ENCODE measurements at places on chromosomes 13 and 19. TPM values are rescaled to one million over a fixed set of nuclear protein-coding genes. Genes with fewer than 3 reads are reported as not detected.

ZNF383 gene
- 8.1 TPM for total RNA-seq

C19orf73 gene
- 1.1 TPM for total RNA-seq

C13orf42 gene
- not detected for total RNA-seq

CACNG8 gene
- not detected for total RNA-seq

ADPRHL1 gene
- not detected for total RNA-seq

SBNO2 gene
- 144 TPM for total RNA-seq

LPAR2 gene
- 122 TPM for total RNA-seq

EBI3 gene
- 1.4 TPM for total RNA-seq

IFNL1 gene
- 1.8 TPM for total RNA-seq

ADGRL1 gene
- total RNA-seq = 9.2 TPM

ZNF100 gene
- 20.7 TPM for total RNA-seq

DYRK1B gene
- total RNA-seq = 10.3 TPM

XPO4 gene
- total RNA-seq = 25.0 TPM

DNA sequence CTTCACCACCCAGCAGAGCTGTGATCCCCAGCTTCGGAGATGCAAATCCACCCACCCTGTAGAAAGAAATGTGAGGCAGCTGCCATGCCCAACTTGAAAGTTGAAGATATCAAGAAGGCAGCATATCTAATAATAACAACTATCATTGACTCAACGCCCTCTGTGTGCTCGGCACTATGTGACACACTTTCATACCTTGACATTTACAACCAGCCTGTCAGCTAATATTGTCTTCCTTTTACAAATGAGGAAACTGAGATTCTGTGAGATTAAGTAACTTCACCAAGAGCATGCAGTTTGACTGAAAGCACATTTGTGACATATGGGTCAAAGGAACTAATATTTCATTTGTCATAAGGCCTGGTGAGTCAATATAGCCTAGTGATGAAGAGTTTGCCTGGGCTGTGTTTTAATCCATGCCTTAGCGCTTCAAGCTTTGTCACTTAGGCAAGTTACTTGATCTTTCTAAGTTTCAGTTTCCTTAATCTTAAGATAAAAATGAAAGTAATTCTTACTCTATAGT, 137.0 kb downstream of the FLT1 start:
- DNase-seq = no peak

GRCh38 chr19:40525234-40526051, 51.2 kb upstream of the SHKBP1 start:
- DNase-seq = no peak

DNA sequence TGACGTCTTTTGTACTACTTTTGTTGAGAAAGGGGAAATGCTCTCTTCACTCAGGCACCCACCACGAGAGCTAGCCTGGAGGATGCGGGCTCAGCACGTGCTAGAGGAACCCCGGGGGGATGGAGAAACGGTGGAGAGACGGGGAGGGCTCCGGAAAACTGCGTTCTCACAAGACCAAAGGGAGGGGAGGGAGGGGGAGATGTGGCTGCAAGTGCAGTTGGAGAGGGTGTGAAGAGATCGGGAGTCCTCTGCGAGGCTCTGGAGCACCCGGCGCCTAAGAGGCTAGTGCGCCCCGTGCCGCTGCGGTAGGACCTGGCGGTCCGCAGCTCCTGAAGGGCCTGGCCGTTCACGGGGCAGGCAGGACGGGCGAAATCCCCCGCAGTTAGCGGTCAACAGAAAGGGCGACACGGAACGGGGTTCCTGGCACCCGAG, 43.4 kb upstream of the XPO4 start:
- DNase-seq = no peak

DNA sequence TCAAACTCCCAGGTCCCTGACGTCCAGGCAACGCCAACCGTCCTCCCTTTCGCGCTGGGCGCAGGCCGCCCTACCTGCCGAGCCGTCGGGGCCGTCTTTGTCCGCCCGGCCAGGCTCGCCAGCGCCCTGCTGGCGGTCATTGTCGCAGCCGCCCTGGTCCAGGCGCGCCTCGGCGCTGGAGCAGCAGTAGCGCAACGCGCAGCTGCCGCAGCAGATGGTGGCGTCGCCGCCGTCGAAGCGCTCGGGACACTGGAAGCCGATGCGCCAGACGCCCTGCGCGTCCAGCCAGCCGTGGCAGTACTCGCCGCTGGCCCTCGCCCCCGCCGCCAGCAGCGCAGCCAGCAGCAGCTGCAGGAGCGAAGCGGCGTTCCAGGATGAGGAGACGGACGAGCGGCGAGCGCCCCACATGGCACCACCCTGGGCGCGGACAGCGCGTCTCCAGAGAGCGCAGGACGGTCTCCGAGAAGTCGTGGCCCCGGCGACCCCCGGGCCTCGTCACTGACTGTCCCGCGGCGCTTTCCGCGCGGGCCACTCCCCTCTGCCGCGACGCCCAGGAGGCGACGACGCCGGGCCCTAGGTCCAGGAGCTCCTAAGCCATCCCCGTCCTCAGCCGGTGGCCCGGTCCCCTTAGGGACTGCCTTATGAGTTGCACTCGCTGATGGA, 1.1 kb downstream of the SHISA2 start:
- no peak for DNase-seq

- DNase-seq = no peak
These were observed 57.7 kb upstream of the TUBA3C start for GRCh38 chr13:19239114-19239860.

GRCh38 chr13:75864718-75865117, 228.6 kb downstream of the LMO7 start:
- no peak for DNase-seq

- DNase-seq = no peak
These were observed 5.1 kb downstream of the PAF1 start for GRCh38 chr19:39385629-39386411.

DNA sequence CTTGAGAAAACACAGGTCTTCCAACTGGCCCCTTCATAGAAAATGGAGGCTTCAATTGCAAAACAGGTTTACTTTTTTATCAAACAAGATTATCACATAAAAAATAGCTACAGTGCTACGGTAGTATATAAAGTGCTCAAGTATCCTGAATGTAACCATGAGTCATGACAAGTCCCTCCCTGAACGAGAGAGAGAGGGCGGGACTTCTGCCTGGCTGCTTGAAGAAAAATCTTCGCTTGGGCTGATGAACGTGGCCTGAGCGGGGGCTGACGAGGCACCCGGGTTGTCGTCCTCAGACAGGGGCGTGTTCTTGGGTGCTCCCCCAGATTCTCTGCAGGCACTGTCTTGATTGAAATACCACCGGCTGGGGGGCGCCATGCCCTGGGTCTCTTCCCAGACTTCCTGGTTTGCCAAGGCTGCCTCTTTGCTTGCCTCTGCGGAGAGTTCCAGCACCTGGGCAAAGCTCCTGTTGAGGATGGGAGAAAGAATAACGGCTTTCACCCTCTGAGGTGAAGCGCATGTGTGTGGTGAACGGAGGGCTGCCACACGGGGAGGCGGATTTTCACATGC, 23.2 kb upstream of the CPAMD8 start:
- no peak for DNase-seq

DNA sequence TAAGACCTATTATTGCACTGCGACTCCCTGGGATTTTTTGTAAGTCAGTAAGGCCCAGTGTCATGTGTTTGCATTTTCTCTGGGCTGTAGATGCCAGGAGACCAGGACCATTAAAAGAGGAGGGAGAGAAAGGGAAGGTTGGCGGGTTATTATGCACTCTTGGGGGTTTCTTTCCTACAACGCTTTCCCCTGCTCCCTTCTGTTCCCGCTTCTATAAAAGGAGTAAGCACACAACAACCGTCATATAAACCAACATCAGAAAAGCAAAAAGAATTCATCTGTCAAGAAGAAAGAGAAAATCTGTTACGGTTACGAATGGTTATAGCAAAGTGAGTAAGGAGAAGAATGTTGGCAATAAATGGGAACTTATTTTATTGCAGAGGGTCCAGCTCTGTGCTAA, 541.8 kb downstream of the IRS2 start:
- DNase-seq = no peak

DNA sequence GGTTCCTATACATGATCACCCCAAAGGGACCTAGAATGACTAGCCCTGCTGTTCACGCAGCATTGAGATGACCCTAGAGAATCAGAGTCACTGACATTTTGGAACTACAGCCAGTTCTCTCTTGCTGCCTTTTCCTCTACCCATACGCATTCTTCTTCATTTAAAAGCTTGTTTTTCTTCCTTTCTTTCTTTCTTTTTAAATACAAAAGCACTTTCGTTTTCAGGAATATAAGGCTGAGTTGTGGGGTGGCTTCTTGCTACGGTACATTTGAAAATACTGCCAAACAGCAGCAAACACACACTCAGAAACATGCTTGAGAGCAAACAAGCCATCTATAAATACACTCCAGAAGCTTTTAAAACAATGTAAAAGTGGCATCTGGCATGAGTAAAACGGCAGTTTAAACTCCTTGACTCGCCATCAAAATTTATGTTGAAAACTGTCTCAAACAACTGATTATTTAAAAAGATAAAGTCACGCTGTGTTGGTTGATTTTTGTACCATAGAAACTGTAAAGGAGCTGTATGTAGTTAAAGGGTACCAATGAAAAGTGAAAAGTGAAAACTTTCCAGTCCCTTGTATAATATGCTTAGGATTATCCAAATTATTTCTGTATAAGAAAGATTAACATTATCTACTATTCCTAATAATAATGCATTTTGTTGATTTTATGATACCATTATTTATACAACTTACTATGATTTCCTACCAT, 95.6 kb downstream of the PCDH9 start:
- DNase-seq = no peak

DNA sequence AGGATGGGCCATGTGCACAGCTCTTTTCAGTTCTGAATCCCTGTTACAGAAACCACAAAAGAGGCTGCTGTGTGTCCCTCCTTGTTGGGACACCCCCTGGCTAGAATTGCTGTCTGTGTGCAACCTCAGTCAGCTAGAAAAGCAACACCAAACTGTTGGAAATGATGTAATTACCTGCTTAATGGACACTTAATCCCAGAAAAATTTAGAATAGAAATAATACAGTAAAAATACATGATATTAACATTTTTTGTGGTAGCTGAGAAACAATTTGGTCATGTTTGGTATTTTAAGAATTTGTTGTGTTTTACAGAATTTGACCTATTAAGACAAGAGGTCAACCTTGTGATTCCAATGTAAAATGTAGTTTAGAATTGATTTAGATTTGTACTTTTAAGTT, 46.8 kb downstream of the FAM124A start:
- no peak for DNase-seq

GRCh38 chr19:10271543-10272086, 695 bp downstream of the ICAM1 start:
- peak; percentile 23 for DNase-seq

- no peak for DNase-seq
These were observed 332 bp downstream of the IRGQ start for GRCh38 chr19:43595605-43595998.

DNA sequence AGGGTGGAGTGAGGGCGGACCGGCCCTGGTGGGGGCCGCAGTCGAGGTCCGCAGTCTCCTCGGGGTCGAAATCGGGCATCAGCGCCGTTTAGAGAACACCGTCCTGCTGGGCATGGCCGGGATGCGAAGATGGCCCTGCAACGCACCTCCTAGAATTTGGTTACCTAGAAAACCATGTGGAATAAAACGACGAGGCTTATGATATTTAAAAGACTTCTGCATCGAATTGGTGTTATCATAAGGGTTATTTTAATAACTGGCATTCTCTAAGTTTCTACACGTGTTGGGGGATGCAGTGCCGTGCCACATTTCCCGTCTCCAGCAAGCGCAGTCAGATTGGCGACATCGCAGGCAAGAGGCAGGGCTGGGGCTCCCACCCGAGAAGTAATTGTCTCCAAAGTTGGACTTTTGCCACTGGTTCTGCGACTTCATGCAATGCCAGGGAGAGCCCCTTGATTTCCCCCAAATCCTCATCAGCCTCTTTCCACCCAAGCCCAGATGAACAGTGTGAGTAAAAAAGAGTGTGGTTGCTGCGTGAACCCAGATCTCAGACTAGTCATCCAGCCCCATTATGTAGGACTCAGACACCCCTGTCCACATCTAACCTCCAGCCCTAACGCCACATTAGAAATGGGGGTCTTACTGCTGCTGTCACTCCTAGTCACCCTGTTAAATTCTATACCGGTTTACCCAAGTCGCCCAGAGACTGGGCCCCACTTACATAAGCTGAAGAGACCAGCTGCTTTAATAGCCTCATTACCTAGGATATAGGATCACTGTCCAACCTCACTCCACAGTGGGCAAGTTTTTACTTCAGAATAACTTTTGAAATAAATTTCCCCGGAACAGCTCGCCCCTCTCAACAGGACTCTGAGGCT, 571 bp upstream of the DHRS12 start:
- DNase-seq = peak; percentile 76

DNA sequence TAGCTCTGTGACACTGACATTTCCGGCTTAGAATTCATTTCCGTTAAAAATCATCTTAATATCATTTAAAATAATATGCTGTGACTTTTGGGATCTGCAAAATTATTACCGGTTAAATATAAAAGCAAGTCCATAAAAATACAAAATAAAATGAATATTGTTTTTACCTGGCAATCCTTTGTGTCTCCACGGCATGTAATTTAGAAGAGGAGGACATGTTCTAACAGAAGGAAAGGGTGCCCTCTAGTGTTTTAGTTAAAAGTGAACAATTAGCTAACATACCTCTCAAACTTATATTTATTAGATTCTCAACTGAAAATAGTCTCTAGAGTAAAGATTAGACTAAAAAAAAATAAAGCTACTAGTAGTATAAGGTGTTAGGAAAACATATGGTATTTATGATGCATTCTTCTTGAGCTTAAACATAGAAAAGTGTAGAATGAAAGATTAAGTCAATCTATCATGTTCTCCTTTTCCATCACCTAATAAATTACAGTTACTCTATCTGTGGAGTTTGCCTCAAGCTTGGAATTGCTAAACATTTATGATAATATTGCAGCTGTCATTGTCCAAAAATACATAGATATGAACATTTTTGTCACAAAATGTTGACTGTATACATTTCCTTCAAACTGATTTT, 676.7 kb upstream of the SPRY2 start:
- no peak for DNase-seq

DNA sequence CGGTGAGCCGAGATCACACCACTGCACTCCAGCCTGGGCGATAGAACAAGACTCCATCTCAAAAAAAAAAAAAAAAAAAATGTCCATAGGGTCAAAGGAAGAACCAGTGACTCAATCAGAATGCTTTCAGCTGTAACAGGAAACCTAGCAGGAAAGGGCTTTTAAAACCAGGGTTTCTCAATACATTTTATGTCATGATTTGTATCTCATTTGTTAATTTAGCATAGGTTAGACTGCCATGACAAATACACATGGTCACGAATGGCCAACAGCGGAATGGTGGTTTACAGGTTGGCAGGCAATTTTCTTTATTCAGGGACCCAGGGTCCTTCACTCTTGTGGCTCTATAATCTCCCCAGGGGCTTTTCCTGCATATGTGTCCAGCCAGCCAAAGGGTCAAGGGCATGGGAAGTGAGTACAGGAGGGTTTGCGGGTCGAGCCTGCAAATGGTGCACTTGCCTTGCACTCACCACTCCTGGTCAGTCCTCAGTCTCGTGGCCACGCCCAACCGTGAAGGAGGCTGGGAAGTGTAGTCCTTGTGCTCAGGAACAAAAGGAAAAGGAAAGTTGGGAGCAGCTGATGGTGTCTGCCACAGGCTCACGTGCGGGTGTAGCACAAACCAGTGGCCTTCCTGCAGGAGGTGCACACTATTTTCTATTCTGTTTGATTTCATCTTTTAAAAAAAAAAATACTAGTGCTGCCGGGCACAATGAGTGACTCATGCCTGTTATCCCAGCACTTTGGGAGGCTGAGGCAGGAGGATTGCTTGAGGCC, 14.8 kb downstream of the DHX34 start:
- no peak for DNase-seq

GRCh38 chr13:113794764-113795173, 35.7 kb downstream of the TMEM255B start:
- DNase-seq = no peak

All from activated naive CD4-positive, alpha-beta T cell treated with anti-CD3 and anti-CD28 coated beads, Interleukin-2, amount 50 U/mL, for 72 hours (primary cell).